ENCODE measurements at places on chromosomes 16 and 17. TPM values are rescaled to one million over a fixed set of nuclear protein-coding genes. Genes with fewer than 3 reads are reported as not detected.

DNA sequence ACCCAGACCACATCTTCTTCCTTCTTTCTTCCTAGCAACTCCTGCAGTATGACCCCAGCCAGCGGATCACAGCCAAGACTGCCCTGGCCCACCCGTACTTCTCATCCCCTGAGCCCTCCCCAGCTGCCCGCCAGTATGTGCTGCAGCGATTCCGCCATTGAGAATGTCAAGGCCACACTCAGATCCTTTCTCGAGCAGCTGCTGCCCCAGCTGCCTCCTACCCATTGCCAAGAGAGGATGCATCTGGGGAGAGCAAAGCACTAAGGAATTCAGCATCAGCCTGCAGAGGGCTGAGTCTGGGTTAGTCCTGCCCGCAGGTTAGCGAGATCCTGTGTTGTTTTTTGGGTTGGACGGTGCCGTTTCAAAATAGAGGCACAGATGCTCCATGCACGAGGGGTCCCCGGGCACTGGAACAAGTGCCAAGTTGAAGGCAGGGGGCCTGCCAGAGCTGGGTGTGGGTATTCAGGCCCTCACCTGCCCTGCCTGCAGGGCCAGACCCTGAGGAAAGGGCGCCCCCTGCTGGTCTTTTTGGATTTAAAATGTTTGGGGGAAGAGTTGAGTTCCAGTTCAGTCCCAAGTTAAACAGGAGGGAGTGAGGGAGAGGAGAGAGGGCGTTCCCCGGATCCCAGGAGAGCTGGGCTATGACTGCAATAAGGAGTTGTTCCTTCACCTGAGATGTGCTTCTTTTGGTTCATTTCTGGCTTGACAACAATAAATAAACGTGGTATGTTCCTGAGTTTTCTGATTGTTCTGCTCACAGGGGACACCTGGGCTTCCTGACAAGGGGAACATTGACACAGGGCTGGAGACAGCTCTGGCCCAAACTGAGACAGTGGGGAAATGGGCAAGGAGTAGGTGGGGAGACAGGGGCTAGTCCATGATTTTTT is 4.9 kb downstream of the CDK3 start:
- DNase-seq: peak; percentile 47

DNA sequence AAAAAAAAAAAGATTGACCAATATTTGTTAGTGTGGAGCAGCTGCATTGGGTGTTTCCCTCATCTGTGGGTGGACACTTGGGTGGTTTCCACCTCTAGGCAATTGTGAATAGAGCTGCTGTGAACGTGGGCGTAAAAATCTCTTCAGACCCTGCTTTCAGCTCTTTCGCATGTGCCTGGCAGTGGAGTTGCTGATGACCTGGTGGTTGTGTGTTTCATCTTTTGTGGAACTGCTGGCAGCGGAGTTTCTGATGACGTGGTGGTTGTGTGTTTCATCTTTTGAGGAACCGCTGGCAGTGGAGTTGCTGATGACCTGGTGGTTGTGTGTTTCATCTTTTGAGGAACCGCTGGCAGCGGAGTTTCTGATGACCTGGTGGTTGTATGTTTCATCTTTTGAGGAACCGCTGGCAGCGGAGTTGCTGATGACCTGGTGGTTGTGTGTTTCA is 21.4 kb downstream of the ZC3H18 start:
- no peak for DNase-seq

- no peak for DNase-seq
Measured at GRCh38 chr17:71550675-71551074, 570.1 kb upstream of the SOX9 start.

The MGAT5B gene
- 1.7 TPM for total RNA-seq

The DDX5 gene
- total RNA-seq: 554 TPM

- DNase-seq: no peak
Measured at GRCh38 chr17:76353004-76353598, 615 bp downstream of the PRPSAP1 start.

The KCNJ2 gene
- total RNA-seq: 0.50 TPM

The PRCD gene
- total RNA-seq: not detected

The RNF222 gene
- total RNA-seq: not detected

DNA sequence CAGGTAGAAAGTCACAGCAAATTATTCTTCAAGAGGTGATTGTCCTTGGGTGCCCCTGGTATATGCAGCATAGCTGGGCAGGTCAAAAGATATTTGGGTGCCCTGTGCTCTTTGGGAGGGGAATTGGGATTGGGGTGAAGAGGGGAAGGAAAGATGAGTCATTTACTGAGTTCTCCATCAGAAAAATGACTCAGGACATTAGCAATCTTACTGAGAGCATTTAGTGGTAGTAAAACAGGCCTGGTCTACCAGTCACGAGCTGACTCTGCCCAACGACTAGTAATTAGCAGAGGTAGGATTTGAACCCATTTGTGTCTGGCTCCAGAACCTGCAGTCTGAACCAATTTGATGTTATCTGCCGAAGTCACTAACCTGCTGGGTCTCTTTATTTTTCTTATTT is 6.0 kb upstream of the GRIN2A start:
- peak; percentile 14 for DNase-seq

The TMED6 gene
- total RNA-seq: not detected

The KRTAP4-9 gene
- 0.81 TPM for total RNA-seq

The ANKRD13B gene
- 2.9 TPM for total RNA-seq

The ZFP1 gene
- 9.6 TPM for total RNA-seq

DNA sequence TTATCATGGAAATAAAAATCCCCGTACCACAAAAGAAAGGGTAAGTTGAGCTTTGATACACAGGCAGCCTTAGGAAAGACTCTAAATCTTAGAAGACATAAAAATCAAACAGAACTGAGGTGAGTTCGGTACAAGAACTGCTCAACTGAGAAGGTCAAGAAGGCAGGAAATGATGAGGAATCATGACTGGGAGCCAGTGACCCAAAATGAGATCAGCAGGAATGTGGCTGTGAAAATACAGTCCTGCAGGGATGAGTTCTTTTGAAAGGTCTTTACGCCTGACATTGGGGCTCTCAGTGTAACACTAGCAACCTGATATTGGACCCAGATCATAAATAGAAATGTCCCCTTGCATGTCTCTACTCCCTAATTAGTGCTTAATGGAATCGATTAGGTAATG is 56.3 kb upstream of the CDH11 start:
- peak; percentile 63 for DNase-seq

- DNase-seq: no peak
Measured at GRCh38 chr17:62911114-62911513, 54.9 kb upstream of the TANC2 start.

DNA sequence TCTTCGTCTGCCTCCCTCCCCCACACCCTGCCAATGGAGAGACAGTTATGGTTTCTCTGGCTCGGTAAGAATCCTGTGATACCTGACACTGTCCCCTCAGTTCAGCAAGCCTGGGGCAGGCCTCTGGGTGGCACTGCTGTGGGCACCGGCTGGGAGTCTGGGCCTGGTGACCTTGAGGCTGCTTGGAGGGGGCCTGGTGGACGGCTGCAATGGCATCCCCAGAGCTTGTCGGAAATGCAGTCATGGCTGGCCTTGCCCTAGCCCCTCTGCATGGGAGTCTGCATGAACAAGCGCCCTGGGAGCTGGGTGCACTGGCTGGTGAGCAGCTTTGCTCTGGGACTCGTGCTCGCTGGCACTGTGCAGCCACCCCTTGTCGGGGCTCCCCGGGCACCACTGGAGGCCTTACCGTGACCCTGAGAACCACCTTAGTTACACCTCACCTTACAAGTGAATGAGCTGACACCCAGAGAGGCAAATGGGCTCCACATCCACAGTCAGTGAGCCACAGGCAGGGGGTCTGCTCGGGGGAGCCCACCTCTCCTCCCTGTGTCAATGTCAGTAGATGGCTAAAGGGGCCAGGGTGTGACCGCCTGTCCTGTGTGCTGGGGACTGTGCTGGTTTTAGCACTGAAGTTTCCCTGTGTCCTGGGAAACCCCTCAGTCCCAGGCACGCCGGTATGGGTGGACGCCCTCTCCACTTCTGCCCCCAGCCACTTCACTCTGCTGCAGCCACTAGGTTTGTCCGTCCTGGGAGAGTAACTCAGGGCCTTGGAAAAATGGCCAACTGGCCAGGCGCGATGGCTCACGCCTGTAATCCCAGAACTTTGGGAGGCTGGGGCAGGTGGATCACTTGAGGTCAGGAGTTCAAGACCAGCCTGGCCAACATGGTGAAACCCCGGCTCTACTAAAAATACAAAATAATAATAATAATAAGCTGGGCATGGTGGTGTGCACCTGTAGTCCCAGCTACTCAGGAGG is 1.4 kb downstream of the LGALS3BP start:
- no peak for DNase-seq

The HSD17B2 gene
- total RNA-seq: 3.2 TPM

GRCh38 chr17:50311112-50311460 is 34.8 kb upstream of the XYLT2 start:
- no peak for DNase-seq

GRCh38 chr17:21001813-21002221 is 41.0 kb downstream of the USP22 start:
- DNase-seq: no peak

DNA sequence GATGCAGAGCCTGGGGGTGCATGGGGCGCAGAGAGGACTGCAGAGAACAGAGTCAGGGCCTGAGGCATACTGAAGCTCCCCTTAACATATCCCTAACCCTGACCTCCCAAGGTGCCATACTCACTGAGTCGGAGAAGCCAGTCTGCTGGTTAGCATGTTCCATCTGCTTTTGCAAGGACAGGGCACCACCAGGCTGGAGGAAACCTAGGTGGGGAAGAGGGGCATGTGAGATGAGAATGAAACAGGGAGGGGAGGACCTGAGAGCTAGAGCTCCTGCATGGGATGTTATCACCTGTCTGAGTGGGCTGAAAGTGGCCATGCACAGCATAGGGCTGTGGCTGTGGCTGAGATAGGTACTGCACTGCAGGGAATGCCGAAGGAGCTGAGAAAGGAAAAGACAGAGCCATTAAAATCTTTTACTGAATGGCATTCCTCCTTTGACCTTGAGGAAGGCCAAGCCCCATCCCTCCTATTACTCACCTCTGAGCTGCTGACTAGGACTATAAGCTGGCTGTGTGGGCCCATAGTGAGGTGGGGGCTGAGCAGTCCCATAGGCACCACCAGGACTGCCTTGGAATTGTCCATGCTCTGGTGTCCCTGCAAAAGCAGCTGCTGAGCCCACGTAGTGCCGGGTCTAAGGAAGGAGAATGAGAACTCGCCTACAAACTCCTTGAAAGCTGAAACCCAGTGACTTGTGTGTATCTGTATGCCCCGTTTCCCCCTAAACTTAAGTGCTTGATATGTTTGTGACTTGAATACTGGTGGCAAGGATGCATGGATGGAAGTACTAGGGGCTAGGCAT is 1.9 kb downstream of the GPS2 start:
- no peak for DNase-seq

GRCh38 chr16:57531253-57531575 is 5.2 kb downstream of the CCDC102A start:
- DNase-seq: no peak

DNA sequence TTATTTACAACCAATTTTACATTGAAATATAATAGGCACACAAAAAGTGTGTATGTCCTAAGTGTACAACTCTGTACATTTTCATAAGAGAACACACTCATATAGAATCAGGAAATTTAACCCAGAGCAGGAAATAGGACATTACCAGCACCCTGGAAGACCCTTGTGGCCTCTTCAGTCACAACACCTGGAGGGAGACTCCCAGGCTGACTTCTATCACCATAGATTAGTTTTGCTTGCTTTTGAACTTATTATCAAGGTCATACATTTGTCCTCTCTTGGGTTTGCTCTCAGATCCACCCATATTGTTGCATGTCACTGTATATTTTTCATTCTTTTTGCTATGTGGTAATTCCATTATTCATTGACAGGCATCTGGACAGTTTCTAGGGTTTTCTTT is 5.8 kb downstream of the RIPOR1 start:
- no peak for DNase-seq

The PRSS53 gene
- total RNA-seq: 2.6 TPM

The TLCD2 gene
- 3.2 TPM for total RNA-seq

Measured in HFFc6 (cell line).